NCI-H1048 (cell line): ENCODE measurements at places on chromosomes 16 and 17.

GRCh38 chr16:49280105-49280741, 1.4 kb downstream of the CBLN1 start:
- DNase-seq: no peak

DNA sequence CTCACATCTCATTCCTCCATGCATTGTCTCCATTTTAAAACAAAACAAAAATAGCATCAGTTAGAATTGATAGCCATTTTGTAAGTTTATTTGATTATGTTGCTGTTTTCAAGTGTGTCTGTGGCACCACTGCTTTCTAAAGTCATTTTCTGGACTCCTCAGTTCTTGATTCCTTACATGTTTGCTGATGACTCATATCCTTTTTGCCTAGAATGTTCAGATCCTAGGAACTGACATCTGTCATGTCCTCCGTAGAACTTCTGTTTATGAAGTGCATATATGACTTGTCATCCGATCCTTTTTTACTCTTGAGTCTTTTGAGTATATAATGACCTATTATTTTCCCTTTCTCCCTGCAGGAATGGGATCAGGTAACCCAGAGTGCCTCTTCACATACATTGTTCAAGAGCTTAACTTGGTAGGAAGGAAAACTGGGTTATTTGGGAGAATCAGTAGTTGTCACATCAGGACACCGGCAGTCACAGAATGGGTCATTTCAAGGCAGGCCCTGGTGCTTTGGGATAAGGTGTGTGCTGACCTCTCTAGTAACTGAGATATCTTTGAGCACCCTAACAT, 69.2 kb downstream of the MAP2K4 start:
- DNase-seq: no peak

GRCh38 chr17:41352597-41353366, 2.2 kb upstream of the KRT33A start:
- no peak for DNase-seq

- DNase-seq: no peak
Observed at GRCh38 chr16:56257666-56258342, 66.5 kb downstream of the GNAO1 start.

DNA sequence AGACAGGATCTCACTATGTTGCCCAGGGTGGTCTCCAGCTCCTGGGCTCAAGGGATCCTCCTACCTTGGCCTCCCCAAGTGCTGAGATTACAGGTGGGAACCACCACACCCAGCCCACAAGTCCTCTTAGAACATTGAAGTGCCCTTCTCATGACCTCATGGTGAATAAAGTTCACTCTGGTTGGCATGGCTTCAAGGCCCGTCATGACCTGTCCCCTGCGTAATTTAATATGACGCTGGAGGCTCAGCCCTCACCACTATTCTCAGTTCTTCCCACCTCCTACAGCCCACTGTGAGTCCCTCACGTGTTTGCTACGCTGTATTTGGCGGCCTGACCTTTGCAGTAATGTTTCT, 1.9 kb downstream of the ENDOV start:
- DNase-seq: no peak
